GM23338 (cell line): ENCODE measurements at places on chromosomes 6 and 20. TPM values are rescaled to one million over a fixed set of nuclear protein-coding genes. Genes with fewer than 3 reads are reported as not detected.

DNA sequence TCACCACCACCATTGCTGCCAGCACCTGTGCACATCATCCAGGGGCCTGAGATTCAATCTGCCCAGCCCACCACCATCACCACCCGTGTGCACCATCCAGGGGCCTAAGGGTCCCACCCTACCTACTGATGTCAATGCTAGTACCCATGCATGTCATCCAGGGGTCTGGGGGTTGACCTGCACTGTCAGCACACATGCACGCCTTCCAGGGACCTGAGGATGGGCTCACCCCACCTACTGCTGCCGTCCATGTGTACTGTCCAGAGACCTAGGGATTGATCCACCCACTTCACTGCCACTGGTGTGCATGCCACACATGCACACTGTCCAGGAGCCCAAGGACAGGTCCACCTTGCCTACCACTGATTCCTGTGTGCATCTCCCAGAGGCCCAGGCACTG, 11.9 kb upstream of the OXT start:
- no peak for DNase-seq

GRCh38 chr6:125165776-125166175, 12.2 kb downstream of the TPD52L1 start:
- no peak for DNase-seq

KIF25 gene
- 0.69 and 1.5 TPM in 2 replicates for total RNA-seq

TFAP2D gene
- total RNA-seq: not detected in 2 replicates

SOX18 gene
- total RNA-seq: 0.21 TPM in 1 of 2 replicates, not detected in the other
